Activated naive CD8-positive, alpha-beta T cell treated with anti-CD3 and anti-CD28 coated beads for 36 hours (primary cell): ENCODE measurements at places on chromosomes 6 and 20.

GRCh38 chr6:11912420-11912819 lies 99.7 kb upstream of the HIVEP1 start:
- no peaks in the 10 kb centered on the region for H3K36me3 ChIP-seq
- peaks cover 3% of the 10 kb centered on the region for H3K4me1 ChIP-seq
- DNase-seq, result no peak
- H3K4me3 ChIP-seq, result no peak overlapping the region

DNA sequence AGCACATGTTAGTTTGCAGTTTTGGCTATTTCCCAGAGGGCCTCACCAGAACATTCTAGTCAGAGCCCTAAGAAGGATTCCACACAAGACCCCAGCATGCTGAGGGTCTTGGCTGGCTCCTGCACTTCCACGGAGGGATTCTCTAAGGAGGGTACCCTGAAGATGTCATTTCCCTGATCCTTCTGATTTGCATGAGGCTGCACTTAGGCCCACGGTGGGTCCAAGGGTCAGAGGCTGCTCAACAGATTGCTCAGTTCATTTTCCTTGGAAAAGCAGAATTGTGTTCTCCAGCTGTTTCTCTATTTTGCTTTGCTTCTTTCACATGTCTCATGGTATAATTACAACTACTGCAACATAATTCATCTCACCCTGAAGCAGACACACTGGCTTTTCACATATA lies 22.2 kb downstream of the PREP start:
- H3K27me3 ChIP-seq, result no peaks in the 10 kb centered on the region
- DNase-seq, result no peak
- H3K27ac ChIP-seq, result no peak overlapping the region
- no peak overlapping the region for H3K4me3 ChIP-seq
- H3K36me3 ChIP-seq, result peaks cover 5% of the 10 kb centered on the region
- peaks cover 40% of the 10 kb centered on the region for H3K4me1 ChIP-seq

DNA sequence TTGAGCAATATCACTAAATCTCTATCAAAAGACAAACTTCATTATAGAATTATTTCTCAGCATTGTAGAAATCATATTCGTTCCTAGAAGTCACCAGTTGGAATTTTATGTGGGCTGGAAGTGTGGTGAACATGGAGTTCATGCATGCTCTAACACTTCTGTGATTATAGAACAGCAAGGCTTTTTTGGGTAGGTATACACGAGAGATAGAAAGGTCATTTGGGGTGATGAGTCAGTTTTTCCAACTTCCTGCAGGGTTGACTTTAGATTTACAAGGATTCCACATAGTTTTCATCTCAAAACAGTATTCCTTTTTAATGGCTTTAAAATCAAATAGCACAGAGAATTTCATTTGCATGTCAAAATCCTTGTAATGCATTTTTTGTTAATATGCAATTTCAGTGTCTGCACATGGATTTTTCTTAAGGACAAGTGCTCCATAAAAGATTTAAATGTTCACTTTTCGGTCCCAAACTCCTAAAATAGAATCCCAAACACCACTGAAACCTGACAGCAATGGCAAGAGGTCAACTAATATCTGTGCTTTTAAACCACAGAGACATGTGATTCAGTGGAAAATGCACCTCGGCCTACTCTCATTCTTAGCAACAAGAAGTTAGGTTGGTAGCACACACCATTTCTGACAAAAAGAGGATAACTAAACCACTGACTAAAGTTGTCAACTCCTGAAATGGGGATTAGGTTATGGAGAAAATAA lies 211.0 kb downstream of the MOXD1 start:
- H3K4me1 ChIP-seq, result peaks cover 9% of the 10 kb centered on the region
- DNase-seq, result no peak
- peak overlapping the region; percentile 20 for H3K27ac ChIP-seq
- peaks cover 3% of the 10 kb centered on the region for H3K27me3 ChIP-seq
- H3K4me3 ChIP-seq, result no peak overlapping the region

GRCh38 chr6:84019141-84019841 lies 14.3 kb upstream of the MRAP2 start:
- H3K27ac ChIP-seq, result no peak overlapping the region
- H3K4me3 ChIP-seq, result no peak overlapping the region
- H3K36me3 ChIP-seq, result no peaks in the 10 kb centered on the region
- H3K4me1 ChIP-seq, result no peaks in the 10 kb centered on the region
- H3K27me3 ChIP-seq, result peaks cover 22% of the 10 kb centered on the region

- H3K27ac ChIP-seq, result no peak overlapping the region
- DNase-seq, result no peak
- peaks cover 3% of the 10 kb centered on the region for H3K27me3 ChIP-seq
- no peaks in the 10 kb centered on the region for H3K36me3 ChIP-seq
- H3K4me3 ChIP-seq, result no peak overlapping the region
Observed at GRCh38 chr6:70264306-70264705, 38.6 kb downstream of the COL9A1 start.

GRCh38 chr20:19975901-19976300 lies 41.3 kb upstream of the NAA20 start:
- H3K36me3 ChIP-seq, result no peaks in the 10 kb centered on the region
- peaks cover 5% of the 10 kb centered on the region for H3K27me3 ChIP-seq
- H3K4me1 ChIP-seq, result peaks cover 2% of the 10 kb centered on the region
- no peak overlapping the region for H3K4me3 ChIP-seq
- H3K27ac ChIP-seq, result no peak overlapping the region

DNA sequence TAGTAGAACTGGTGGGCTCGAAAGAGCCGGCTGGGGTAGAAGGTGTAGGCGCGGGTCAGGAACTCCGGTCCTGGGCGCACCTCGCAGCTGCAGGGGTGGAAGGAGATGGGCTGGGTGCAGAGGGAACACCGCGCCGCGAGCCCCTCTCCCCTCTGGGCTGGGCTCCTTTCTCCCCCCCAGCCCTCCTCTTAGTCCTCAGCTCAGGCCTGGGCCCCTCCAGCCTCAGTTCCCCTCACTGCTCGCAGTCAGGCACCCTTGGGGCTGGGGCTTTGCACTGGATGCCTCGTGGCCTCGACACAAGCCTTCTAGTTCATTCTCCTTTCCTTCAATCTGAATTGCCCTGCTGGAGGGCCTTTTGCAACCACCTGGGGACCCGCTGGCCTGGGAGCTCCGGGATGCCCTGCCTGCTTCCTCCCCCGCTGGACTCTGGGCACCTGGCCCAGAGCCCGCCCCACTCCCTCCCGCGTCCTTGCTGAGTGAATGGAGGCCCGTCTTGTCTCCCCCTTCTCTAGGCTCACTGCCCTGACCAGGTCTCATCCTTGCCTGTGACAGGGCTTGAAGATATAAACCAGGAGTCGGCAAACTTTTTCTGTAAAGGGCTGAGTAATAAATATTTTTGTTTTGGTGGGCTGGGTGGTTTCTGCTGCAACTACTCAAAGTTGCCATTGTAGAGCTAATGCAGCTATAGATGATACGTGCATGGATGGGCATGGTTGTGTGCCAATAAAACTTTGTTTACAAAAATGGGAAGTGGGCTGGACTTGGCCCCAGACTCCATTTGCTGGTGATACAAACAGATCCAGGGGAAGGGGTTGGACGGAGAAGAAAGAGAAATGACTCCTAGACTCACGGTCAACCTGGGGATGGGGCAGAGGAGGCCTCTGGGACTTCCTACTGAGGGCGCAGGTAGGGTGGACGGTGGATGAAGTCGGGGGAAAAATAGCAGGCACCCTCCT lies 47.3 kb downstream of the APCDD1L start:
- no peak overlapping the region for H3K27ac ChIP-seq
- H3K27me3 ChIP-seq, result no peaks in the 10 kb centered on the region
- no peaks in the 10 kb centered on the region for H3K36me3 ChIP-seq
- H3K4me3 ChIP-seq, result no peak overlapping the region
- H3K4me1 ChIP-seq, result no peaks in the 10 kb centered on the region
- no peak for DNase-seq

- DNase-seq, result no peak
- no peaks in the 10 kb centered on the region for H3K4me1 ChIP-seq
- no peak overlapping the region for H3K4me3 ChIP-seq
- H3K27ac ChIP-seq, result no peak overlapping the region
Observed at GRCh38 chr6:159400826-159401225, 231.6 kb downstream of the FNDC1 start.
